Inflammatory macrophage treated with lipopolysaccharide for 4 hours (primary cell): ENCODE measurements at places on chromosomes 4 and X.
A peak's percentile ranks its signal among the peaks of the same experiment; 100 is the strongest.

GRCh38 chr4:36027203-36027602, 217.1 kb downstream of the ARAP2 start:
- no peak for DNase-seq

- no peak for DNase-seq
Observed at GRCh38 chr4:183905081-183905592, at the start of gene STOX2. Gene STOX2, plus strand, starts transcription at chr4:183905307. Its CDS starts 1,484 bp downstream, at chr4:183906791.

DNA sequence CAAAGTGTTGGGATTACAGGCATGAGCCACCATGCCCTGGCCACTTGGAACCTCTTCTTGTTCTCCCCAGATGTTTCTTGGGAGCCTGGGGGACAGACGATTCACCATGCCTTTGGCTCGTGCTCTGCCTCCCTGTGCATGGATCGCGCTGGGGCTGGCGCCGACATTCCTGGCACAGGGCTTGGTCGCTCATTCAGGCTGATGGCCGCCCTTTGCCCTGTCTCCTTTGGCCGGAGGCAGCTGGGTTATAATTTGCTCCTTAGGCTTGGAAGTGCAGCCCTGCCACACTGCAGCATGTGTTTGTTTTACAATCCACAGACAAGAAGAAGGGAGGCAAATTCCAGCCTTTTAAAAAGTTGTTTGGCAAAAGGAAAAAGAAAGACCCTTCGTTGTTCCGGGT, 115.3 kb downstream of the AASDH start:
- no peak for DNase-seq

- DNase-seq: no peak
Observed at GRCh38 chrX:143623657-143624056, 12.2 kb downstream of the SLITRK4 start.

- DNase-seq: peak; percentile 41
Observed at GRCh38 chrX:53594354-53594753, 92.2 kb downstream of the HUWE1 start.

DNA sequence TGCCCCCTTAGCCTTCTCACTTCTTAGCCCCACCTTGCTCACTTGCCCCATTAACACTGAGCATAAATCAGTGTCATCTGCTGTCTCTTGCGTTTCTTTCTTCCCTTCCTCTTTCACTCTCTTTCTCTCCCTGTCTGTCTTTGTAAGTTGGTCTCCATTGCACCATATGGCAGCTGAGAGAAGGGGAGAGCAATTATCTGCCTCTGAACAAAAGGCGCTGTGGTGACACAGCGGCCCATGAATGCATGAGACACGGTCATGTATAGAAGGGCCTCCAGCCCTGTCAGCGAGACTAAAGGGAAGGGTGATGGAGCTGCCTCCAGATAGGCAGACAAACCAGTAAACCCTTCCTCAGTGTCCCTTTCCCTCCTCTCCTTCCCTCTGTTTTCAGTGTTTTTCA, 88.8 kb upstream of the PCDH18 start:
- no peak for DNase-seq

DNA sequence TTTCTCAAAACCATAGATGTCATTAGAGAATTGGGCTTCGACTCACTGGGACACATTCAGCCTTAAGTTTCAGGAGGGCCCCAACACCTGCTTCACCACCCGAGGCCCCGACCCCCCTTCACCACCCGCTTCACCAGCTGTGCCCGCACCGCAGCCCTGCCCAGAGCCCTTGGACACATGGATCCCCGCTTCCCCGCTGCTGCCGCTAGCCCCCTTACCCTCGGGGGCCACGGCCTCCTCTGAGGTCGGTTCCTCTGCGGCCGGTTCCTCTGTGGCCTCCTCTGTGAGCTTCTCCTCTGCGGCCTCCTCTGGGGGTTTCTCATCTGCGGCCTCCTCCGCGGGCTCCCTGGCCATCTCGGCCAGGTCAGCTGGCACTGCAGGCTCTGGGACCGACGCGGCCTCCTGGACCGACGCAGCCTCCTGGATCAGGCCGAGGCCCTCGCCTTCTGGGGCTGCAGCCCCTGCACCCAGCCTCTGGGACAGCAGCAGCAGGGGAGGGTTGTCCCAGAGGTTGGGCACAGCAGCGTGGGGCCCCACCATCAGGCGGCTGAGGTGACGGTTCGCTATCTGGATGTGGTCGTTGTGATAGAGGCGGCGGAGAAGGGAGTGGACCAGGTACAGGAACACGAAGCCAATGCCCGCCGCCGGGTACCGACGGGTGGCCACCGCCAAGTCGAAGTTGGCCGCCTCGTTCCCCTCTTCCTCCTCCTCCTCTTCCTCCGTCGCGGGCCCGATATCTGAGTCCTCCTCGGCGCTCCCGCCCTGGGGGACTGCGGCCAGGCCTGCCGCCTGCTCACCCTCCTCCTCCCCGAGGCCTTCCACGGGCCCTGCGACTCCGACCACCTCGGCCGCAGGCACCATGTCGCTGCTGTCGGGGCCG, 748 bp downstream of the CT47B1 start:
- no peak for DNase-seq

DNA sequence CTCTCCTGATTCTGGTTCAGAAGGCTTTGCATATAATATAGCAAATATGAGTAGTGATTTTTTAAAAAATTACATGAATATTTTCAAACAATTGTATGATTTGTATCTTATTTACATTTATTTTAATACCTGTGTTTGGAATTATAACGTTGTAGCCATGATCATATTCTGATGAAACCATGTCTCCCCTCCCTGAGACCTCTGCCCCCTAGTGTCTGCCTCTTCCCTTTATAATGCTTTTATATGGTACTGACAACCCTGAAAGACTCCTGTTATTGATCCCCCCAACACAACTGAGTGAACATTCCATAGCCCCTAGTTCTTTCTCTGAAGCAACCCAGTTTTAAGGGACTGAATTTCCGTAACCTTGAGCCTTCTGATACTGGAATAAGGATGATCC, 187.4 kb downstream of the SOX3 start:
- DNase-seq: no peak

DNA sequence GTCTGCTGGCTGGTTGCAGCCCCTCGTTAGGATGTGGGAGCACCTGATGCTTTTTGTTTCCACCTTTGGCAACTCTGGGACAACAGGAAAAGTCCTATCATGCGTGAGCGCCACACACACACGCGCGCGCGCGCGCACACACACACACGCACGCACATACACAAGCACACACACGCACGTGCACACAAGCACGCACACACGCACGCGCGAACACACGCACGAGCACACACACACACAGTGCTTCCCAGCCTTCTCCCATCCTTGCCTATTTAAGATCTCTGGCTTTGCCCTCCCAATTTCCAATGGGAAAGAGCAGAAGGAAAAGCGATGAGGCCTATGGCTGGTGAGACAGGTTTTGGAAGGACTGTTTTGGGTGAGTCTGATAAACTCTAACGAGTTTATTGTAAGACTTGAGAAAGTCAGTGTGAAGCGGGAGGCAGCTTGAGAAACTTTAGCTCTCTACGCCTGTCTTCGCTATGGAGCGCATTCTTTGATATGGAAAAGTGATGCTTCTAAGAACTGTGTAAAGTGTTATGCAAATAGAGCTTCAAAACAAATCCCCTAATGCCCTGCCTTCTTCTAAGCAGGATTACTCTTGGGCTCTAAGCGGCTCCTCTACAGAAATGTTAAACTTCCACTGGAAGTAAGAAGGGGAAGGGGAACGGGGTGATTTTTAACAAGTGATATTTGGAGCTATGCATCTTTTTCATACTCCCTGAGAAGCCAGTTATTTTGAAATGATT, 11.8 kb downstream of the SUPT20HL1 start:
- no peak for DNase-seq

- no peak for DNase-seq
Observed at GRCh38 chr4:8616831-8617230, 24.3 kb downstream of the CPZ start.

- no peak for DNase-seq
Observed at GRCh38 chrX:107324493-107325310, 118.3 kb downstream of the DNAAF6 start.

- no peak for DNase-seq
Observed at GRCh38 chrX:85243155-85243554, 424 bp downstream of the SATL1 start.
